Renal cortical epithelial cell (primary cell): ENCODE measurements at places on chromosomes 12 and 14.
A peak's percentile ranks its signal among the peaks of the same experiment; 100 is the strongest.

- no peak for DNase-seq
Observed at GRCh38 chr14:23181453-23181852, 2.0 kb downstream of the SLC7A8 start.

GRCh38 chr12:115261691-115262398 lies 577.9 kb upstream of the TBX3 start:
- peak; percentile 15 for DNase-seq

DNA sequence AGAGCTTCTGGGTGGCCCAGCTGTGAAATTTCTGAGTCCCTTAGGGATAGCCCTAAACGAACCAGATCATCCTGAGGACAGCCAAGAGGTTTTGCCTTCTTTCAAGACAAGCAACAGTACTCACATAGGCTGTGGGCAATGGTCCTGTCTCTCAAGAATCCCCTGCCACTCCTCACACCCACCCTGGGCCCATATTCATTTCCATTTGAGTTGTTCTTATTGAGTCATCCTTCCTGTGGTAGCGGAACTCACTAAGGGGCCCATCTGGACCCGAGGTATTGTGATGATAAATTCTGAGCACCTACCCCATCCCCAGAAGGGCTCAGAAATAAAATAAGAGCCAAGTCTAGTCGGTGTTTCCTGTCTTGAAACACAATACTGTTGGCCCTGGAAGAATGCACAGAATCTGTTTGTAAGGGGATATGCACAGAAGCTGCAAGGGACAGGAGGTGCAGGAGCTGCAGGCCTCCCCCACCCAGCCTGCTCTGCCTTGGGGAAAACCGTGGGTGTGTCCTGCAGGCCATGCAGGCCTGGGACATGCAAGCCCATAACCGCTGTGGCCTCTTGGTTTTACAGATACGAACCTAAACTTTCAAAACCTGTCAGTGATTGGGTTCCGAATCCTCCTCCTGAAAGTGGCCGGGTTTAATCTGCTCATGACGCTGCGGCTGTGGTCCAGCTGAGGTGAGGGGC lies 38.9 kb downstream of the DAD1 start:
- no peak for DNase-seq

- DNase-seq: no peak
Observed at GRCh38 chr14:54567224-54567638, 303 bp downstream of the SAMD4A start.

DNA sequence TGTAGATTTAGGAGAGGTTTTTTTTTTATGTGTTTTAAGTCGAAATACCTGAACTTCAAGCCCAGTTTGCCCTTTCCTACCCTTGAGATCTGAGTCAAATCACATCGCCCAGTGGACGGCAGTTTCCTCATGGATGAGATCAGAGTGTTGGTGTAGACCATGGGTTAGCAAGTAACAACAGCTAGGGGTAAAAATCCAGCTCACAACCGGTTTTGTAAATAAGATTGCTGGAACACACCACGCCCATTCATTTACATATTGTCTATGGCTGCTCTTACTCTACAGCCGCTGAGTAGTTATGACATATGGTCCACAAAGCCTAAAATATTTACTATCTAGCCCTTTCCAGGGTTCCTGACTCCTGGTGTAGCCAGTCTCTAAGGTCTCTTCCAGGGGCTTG lies 158.5 kb upstream of the PLEKHG7 start:
- DNase-seq: no peak

GRCh38 chr14:103066399-103066798 lies 9.1 kb upstream of the CDC42BPB start:
- no peak for DNase-seq

DNA sequence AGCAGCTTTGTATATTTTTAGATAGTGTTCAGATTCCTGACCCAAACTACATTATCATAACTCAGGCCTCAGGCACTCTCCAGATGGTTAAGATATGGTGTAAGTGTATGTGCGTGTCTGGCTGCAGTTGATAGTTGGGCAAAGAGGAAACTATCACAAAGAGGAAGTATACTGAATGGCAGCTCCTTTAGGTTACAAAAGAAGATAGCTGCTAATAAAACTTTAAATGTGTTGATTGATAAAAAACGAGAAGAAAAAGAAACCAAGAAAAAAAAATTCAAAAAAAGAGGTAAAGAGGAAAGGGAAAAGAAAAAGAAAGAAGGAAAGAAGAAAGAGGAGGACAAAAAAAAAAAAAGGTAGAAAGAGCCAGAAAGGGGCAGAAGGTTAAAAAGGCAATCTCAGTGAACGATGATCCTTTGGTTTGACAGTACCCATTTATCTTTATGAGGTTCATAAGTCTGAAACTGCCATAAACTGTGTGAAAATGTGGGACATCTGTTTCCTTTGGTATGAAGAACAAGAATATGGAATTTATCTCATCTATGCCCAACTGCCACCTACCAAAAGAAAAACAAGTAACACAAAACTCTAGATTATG lies 42.2 kb downstream of the TAOK3 start:
- DNase-seq: peak; percentile 16
